ENCODE measurements at places on chromosomes 3 and 15.

GRCh38 chr3:43796041-43796596 lies 105.4 kb downstream of the ABHD5 start:
- no peak for DNase-seq

- DNase-seq, result no peak
Measured at GRCh38 chr3:51538115-51538458, 432 bp upstream of the RAD54L2 start.

DNA sequence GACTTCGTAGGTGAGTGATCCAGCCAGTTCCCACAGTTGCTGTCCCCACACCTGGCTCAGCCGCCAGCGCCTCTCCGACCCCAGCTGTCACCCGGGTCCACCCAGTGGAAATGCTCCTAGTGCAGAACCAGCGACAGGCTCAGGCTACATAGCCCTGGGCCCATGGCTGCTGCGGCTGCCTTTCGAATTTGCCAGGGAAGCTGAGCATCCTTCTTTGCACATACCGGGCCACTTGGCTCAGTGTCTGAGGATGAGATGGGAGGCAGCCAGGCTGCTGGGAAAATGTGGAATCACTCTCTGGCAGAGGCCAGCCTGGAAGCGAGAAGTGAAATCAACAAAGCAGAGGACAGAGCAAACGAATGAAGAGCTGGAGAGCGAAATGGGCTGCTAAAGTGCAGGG lies 80.1 kb downstream of the ST8SIA2 start:
- no peak for DNase-seq

- no peak for DNase-seq
Measured at GRCh38 chr3:31356941-31357340, 175.8 kb upstream of the STT3B start.

- DNase-seq, result no peak
Measured at GRCh38 chr3:107124885-107125284, 252.4 kb upstream of the CCDC54 start.

- DNase-seq, result no peak
Measured at GRCh38 chr3:94305835-94306611, 243.2 kb downstream of the NSUN3 start.

DNA sequence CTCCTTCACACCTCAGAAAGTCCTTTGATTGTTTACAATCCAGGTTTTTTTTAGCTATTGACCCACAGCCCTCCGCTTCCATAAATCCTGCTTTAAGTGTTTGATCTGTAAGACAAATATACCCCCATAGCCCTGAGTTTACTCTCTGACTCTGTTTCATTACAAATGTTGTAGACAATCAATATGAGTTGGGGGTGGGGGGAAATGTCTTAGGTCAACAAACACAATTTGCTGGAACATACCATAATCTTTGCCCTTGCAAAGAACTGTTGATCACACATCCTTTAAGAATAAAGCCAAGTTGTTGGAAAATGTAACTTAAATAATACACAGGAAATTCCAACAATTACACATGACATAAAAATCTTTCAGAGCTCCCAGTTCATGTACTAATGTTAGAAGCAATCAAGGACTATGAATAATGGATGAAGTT lies 301.8 kb upstream of the SEMA6D start:
- DNase-seq, result no peak
